ENCODE measurements at places on chromosomes 13 and 19. TPM values are rescaled to one million over a fixed set of nuclear protein-coding genes. Genes with fewer than 3 reads are reported as not detected.

NLRP5 gene
- total RNA-seq: not detected

CCL25 gene
- not detected for total RNA-seq

INSL3 gene
- not detected for total RNA-seq

C19orf53 gene
- 58.8 TPM for total RNA-seq

COG3 gene
- 32.4 TPM for total RNA-seq

SLC15A1 gene
- not detected for total RNA-seq
